ENCODE measurements at places on chromosomes 7 and 10.
A peak's percentile ranks its signal among the peaks of the same experiment; 100 is the strongest.

GRCh38 chr10:75283671-75284470 is 48.1 kb upstream of the COMTD1 start:
- no peak for DNase-seq

GRCh38 chr10:61411706-61412105 is 41.5 kb downstream of the TMEM26 start:
- no peak for DNase-seq

GRCh38 chr7:50662041-50662694 is 97.0 kb upstream of the DDC start:
- no peak for DNase-seq

GRCh38 chr10:21534604-21535493 is 817 bp downstream of the MLLT10 start:
- peak; percentile 76 for DNase-seq

DNA sequence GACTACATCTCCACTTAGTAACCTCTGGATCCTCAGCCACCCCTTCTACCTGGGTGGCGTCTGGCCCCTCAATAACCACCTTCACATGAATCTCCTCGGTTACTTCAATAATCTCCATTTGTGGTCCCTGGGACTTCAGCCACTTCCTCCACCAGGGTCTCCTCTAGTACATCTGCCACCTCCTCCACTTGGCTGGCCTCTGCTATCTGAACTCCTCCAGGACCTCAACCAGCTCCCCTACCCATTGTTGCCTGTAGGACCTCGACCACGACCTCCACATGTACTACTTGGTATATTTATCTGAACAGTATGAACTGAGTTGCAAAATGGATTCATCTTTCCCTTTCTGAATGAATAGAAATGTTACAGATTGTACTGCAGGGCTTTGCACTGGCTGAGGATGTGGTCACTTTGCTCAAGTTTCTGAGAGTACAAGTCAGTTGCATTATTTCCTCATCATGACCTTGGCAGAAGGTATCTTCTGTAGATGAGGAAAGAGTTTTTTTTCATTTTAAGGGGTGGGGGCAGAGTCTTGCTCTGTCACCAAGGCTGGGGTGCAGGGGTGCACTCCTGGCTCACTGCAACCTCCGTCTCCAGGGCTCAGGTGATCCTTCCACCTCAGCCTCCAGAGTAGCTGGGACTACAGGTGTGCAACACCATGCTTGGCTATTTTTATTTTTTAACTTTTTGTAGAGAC is 36.0 kb downstream of the MAT1A start:
- no peak for DNase-seq

DNA sequence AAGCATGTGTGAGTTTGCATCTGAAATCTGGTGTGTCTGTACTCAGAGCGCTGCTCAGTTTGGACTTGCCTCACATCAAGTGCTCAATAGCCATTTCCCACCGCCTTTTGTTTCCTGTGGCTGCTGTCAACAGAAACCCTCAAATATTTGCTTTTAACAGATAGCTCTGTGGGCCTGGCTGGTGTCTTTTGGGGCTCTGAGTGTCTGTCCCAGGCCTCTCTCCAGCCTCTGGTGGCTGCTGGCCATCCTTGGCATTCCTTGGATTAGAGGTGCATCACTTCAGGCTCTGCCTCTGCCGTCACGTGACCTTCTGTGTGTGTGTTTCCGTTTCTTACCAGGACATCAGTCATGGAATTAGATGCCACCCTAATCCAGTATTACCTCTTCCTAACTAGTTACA is 9.3 kb downstream of the YKT6 start:
- no peak for DNase-seq

DNA sequence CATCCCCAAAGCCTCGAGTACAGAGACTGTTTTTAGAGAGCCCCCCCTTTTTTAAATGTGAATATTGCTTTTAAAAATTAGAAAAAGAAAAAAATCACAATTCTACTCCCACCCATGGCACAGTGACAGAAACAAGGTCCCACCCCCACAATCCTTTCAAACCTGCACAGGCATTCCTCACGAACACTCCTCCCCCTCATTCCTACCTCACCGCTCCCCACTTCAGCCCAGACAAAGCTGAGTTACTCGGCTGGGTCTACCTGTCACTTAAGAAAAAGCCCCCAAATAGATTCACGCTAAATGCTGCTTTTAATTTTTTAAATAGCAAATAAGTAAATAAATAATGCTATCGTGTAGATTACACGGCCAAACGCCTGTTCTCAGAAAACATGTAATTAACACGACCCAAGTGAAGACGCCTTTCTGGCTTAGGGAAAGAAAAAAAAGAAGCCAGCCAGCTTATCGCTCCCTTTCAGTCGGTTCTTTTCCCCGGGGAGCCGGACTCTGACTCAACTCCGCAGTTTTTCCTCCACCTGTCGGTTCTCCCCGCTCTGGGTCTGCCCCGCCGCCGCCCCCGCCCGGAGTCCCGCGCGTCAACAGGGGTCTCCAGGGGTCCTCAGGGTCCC is 739 bp downstream of the MPP7 start:
- no peak for DNase-seq

DNA sequence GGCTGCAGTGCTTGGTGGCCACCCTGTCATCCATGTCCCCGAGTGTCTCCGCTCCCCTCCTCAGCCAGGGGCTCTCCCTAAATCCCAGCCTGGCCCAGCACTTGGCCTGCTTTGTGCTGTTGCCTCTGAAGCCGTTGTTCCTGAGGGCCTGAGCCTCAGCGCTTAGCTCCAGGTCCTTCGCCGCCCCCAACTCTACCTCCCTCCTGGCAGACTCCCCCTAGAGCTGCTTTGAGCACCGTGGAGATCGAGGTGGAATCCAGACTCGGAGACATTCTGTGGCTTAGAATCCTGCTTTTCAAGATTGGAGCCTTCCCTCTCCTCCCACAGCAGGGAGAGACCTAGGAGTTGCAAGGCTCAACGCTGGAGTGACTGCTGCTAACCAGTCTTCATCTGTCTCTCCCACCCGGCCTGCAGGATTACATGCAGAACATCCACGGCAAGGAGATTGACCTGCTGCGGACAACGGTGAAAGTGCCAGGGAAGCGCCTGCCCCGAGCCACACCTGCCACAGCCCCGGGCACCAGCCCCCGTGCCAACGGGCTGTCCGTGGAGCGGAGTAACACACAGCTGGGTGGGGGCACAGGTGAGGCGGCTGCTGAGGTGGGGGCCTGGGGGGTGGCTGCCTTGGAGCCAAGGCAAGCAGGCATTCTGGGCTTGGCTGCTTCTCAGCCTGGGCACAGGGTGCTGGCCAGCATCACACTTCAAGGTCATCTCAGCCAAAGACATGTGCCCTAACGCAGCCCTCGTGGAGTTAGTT is 33.3 kb downstream of the GBX1 start:
- DNase-seq = no peak

GRCh38 chr10:70683601-70683934 is 11.3 kb downstream of the ADAMTS14 start:
- no peak for DNase-seq

- DNase-seq = no peak
Observed at GRCh38 chr7:30459591-30460245, 18.9 kb downstream of the NOD1 start.

- DNase-seq = no peak
Observed at GRCh38 chr10:44045020-44045419, 339.9 kb downstream of the CXCL12 start.

- no peak for DNase-seq
Observed at GRCh38 chr10:69959911-69960310, 92.7 kb upstream of the MACROH2A2 start.

GRCh38 chr7:48300301-48300700 is 129.0 kb downstream of the ABCA13 start:
- no peak for DNase-seq

- DNase-seq = no peak
Observed at GRCh38 chr7:33781796-33782195, 123.5 kb upstream of the BMPER start.

DNA sequence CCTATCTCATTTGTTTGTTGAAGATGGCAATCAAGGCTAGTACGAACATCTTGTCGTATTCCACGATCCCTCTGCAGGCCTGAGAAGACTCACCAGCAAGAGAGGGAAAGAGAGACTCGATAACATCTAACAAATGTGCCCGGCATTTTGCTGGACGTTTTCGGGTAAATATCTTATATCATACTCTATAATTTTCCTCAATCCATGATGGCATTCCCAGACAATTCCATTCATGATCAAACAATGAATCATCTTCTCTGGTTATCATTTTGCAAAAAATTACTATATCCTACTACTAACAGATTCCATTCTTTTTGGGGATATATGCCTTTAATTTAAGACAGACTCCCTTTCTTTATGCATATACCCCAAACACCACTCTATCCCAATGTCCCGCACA is 118.1 kb downstream of the TYW1B start:
- no peak for DNase-seq

DNA sequence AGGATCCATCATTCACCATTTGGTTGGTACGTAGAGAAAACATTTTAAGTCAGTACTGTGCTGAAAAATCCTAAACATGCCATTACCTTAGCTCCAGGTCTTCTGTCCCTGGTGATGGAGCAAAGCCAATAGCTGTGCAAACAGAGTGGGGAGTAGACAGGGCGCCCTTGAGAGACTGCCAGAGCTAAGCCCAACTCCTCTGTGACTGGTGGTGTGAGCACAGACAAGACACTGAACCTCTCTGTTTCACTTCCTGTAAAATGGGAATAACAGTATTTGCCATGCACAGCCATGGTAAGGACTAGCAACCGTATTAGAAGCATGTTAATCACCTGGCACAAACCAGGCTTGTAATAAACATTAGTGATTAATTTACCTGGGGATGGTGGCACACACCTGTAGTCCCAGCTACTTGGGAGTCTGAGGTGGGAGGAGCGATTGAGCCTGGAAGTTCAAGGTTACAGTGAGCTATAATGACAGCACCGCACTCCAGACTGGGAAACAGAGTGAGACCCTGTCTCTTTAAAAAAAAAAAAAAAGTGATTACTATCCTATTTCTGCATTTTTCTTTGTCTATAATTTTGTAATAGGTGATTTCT is 28.7 kb downstream of the LYZL1 start:
- DNase-seq = no peak

GRCh38 chr7:116041615-116042014 is 11.1 kb upstream of the TFEC start:
- DNase-seq = no peak

DNA sequence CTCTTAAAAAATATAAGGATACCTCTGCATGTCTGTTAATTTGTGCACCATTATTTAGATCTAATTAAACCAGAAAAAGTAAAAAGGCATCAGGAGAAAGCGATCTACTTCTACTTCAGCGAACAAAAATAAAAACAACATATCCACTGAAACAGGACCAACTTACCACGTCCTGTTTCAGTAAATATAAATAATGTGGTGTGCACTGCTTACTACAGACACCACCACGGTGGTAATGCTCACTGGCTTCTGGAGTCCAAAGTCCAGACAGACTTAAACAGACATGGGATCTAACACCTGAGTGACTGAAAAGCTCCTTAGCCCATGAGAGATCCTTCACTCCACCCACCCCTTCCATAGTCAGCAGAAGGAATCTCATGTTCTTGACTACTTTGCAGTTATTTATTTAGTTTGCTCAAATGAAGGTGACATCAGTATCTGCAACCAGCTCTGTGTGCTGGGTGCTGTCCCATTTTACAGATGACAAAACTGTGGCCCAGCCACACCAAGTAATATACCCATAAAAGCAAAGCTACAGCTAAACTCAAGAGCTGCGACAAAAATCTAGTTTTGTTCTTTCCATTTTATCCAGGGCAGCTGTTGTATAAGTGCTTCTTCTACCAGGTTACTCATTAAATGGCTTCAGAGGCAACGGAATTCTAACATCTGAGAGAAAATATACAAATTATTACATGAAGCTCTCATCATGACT is 62.1 kb upstream of the NCAPG2 start:
- no peak for DNase-seq

DNA sequence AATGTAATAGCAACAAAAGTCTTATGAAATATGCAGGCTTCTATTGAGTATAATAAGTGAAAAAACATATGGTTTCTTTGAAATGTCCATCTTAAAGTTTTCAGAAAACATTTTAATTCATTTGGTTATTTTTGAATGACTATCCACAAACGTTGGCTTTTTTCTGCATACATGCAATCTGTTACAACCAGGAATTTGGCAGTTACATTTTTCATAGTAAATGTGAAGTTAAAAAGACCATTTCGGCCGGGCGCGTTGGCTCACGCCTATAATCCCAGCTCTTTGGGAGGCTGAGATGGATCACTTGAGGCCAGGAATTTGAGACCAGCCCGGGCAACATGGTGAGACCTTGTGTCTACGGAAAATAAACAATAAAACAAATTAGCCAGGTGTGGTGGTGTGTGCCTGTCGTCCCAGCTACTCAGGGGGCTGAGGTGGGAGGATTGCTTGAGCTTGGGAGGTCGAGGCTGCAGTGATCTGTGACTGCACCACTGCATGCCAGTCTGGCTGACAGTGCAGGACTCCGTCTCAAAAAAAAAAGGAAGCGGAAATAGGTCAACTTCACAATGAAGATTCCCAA is 73.9 kb upstream of the NMT2 start:
- DNase-seq = no peak

DNA sequence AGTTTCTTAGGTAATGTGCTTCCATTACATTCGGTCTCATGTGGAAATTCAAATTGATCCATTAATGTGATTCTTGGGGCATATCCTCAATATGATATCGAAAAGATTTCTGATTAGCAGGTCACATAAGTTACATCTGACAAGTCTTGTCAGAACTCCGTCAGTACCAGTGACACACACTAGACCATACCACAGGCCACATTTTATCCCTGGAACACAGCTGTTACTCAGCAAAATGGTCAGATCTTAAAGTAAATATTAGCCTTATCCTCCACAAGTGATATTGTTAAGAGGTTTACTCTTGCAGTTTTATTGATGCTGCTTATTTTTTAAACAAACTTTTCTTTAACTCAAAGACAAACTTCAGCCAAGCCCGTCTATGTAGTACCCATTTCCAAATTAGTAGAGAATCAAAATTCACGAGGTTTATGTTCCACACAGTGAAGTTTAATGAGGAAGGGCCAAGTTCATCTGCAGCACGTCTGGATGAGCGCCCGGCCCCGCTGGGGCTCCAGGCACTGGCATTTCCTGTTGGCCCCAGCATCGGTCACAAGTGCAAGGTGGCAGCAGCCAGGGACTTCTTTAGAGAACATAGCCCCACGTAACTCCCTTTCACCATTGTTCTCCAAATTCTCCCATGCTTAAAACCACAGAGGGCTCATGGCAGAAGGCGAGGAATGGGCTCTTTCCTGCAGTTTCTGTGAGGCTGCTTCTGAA is 132.2 kb downstream of the VIPR2 start:
- DNase-seq = no peak

DNA sequence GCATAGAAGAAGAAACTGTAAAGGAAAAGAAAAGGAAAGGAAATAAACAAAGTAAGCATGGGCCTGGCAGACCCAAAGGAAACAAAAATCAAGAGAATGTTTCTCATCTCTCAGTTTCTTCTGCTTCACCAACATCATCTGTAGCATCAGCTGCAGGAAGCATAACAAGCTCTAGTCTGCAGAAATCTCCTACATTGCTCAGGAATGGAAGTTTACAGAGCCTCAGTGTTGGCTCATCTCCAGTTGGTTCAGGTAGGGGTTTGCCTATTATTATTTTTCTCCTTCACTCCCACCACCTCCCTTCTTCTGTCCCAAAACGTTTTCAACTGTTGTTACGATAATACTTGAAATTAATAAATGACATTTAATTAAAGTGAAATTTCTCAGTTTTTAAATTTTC is 139.6 kb downstream of the MLLT10 start:
- no peak for DNase-seq

- no peak for DNase-seq
Observed at GRCh38 chr7:15602236-15602635, 40.4 kb upstream of the AGMO start.
